ENCODE measurements at places on chromosomes 4 and X. TPM values are rescaled to one million over a fixed set of nuclear protein-coding genes. Genes with fewer than 3 reads are reported as not detected.

The STBD1 gene
- 13.8 TPM for total RNA-seq

The TRAM1L1 gene
- 0.50 TPM for total RNA-seq

The SPP1 gene
- total RNA-seq = 167 TPM

The MAMLD1 gene
- 6.2 TPM for total RNA-seq

The VSIG4 gene
- not detected for total RNA-seq

The CLNK gene
- not detected for total RNA-seq

The ASB11 gene
- total RNA-seq = not detected

The CPLX1 gene
- total RNA-seq = 0.28 TPM

The AFF2 gene
- total RNA-seq = not detected

The ZC4H2 gene
- 1.9 TPM for total RNA-seq

The PNMA3 gene
- 0.20 TPM for total RNA-seq

The MAGEA2B gene
- total RNA-seq = 0.16 TPM

The ERCC6L gene
- total RNA-seq = 12.4 TPM

The IL3RA gene
- 0.27 TPM for total RNA-seq

The LRAT gene
- 0.07 TPM for total RNA-seq

The ARHGAP6 gene
- 0.11 TPM for total RNA-seq

The RRH gene
- total RNA-seq = 0.06 TPM

The KLHL4 gene
- 7.7 TPM for total RNA-seq

The PDZD4 gene
- total RNA-seq = 4.0 TPM

The LRIT3 gene
- total RNA-seq = 0.03 TPM

The ETDB gene
- not detected for total RNA-seq
